ENCODE measurements at places on chromosomes 1 and 21. TPM values are rescaled to one million over a fixed set of nuclear protein-coding genes. Genes with fewer than 3 reads are reported as not detected.

GRCh38 chr21:35015435-35016024 lies 33.6 kb downstream of the RUNX1 start:
- no peak overlapping the region for H3K27ac ChIP-seq
- peaks cover 10% of the 10 kb centered on the region for H3K4me1 ChIP-seq
- H3K4me3 ChIP-seq: no peak overlapping the region
- H3K27me3 ChIP-seq: no peaks in the 10 kb centered on the region
- H3K36me3 ChIP-seq: no peaks in the 10 kb centered on the region
- no peak for DNase-seq

- H3K4me1 ChIP-seq: peaks cover 62% of the 10 kb centered on the region
- no peaks in the 10 kb centered on the region for H3K36me3 ChIP-seq
- H3K27ac ChIP-seq: peak overlapping the region; percentile 81
- no peaks in the 10 kb centered on the region for H3K27me3 ChIP-seq
- no peak overlapping the region for H3K4me3 ChIP-seq
These were observed 15.9 kb upstream of the EDN2 start for GRCh38 chr1:41500378-41500777.

GRCh38 chr1:202835548-202836072 lies 24.9 kb downstream of the PCAT6 start:
- no peaks in the 10 kb centered on the region for H3K36me3 ChIP-seq
- no peak overlapping the region for H3K27ac ChIP-seq
- DNase-seq: no peak
- no peak overlapping the region for H3K4me3 ChIP-seq

DNA sequence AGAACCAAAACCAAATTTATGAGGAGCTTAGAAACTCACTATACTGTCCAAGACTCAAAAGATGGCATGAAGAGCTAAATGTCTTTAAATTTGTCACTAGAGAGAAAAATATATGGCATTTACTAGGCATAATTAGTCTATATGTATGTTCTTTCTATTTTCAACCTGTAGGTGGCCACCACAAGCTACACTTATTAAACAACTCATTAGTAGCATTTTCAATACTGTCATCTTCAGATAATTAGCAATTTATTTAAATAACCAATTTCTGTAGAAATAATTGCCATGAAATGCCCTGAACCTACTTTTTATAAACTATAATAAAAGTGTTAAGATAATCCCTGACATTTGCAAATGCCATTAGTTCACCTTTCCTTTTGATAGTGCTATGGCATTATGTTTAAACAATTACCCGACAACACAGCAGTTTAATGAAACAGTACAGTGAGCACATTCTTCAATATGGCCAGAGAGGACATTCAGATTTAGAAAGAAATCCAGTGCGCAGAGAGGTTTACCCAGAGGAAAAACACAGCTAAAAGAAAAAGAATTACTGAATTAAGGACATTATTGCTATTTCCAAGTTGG lies 522.5 kb downstream of the PTBP2 start:
- peaks cover 2% of the 10 kb centered on the region for H3K36me3 ChIP-seq
- no peak overlapping the region for H3K4me3 ChIP-seq
- no peak overlapping the region for H3K27ac ChIP-seq

DNA sequence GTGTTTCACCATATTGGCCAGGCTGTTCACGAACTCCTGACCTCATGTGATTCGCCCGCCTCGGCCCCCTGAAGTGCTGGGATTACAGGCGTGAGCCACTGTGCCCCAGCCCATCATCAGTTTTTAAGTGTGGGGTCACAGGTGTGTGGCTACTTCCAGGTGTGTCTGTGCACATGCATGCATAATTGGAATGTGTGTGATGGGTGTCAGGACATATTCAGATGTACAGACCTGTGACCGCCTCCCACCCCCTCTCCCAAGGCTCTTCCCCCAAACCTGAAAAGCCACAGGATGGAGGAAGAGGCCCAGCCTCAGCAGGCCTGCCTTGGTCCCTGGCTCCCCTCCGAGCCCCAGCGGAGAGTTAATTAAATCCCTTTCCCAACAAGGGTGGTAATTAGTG lies 37.3 kb upstream of the CSF3R start:
- no peaks in the 10 kb centered on the region for H3K4me1 ChIP-seq
- H3K4me3 ChIP-seq: no peak overlapping the region
- no peak for DNase-seq
- no peak overlapping the region for H3K27ac ChIP-seq
- peaks cover 5% of the 10 kb centered on the region for H3K27me3 ChIP-seq

DNA sequence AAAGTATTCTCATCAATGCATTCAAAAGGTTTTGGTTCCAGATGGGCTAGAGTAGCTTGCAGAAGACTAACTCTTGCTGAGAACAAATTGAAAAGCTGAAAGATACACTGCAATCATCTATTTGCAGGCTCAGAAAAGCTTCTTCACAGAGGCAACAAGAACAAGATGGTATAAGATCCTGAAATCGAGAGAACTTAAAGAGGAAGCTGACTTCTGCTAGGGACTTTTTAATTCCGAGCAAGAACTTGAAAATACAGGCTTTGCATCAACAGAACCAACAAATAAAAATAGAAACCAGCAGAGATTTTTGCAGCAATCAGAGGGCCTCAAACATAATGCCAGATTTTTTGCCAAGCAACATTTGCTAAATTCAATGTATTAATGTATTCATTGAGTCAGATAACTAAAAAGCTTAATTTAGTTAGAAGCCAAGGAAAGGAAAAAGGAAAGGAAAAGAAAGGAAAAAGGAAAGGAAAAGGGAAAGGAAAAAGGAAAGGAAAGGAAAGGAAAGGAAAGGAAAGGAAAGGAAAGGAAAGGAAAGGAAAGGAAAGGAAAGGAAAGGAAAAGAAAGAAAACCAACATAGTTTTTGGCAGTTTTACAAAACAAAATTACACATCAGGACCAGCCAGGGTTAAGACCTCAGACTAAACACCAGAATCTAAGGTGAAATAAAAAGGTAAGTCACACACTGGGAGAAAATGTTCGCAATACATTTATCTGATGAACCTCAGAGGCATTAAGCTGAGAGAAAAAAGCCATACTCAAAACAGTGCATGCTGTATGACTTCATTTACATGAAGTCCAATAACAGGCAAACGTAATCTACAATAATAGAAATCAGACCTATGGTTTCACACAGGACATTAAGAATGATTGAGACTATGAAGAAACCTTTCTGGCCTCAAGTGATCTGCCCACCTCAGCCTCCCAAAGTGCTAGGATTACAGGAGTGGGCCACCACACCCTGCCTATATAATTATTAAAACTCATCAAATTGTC lies 42.6 kb downstream of the FAF1 start:
- H3K27me3 ChIP-seq: no peaks in the 10 kb centered on the region
- no peaks in the 10 kb centered on the region for H3K36me3 ChIP-seq
- peaks cover 13% of the 10 kb centered on the region for H3K4me1 ChIP-seq
- H3K27ac ChIP-seq: no peak overlapping the region

- no peak overlapping the region for H3K27ac ChIP-seq
- H3K4me1 ChIP-seq: no peaks in the 10 kb centered on the region
- H3K4me3 ChIP-seq: no peak overlapping the region
- DNase-seq: no peak
- no peaks in the 10 kb centered on the region for H3K36me3 ChIP-seq
These were observed 666.0 kb upstream of the PLXNA2 start for GRCh38 chr1:208910161-208910560.

- H3K27ac ChIP-seq: no peak overlapping the region
- H3K4me1 ChIP-seq: peaks cover 2% of the 10 kb centered on the region
- no peak for DNase-seq
- no peak overlapping the region for H3K4me3 ChIP-seq
- peaks cover 12% of the 10 kb centered on the region for H3K36me3 ChIP-seq
These were observed 102.3 kb downstream of the OSBPL9 start for GRCh38 chr1:51719146-51719545.

GRCh38 chr1:184533915-184534314 lies 147.1 kb downstream of the C1orf21 start:
- no peak overlapping the region for H3K4me3 ChIP-seq
- no peak overlapping the region for H3K27ac ChIP-seq
- peaks cover 5% of the 10 kb centered on the region for H3K36me3 ChIP-seq
- H3K27me3 ChIP-seq: no peaks in the 10 kb centered on the region
- no peak for DNase-seq
- peaks cover 3% of the 10 kb centered on the region for H3K4me1 ChIP-seq

DNA sequence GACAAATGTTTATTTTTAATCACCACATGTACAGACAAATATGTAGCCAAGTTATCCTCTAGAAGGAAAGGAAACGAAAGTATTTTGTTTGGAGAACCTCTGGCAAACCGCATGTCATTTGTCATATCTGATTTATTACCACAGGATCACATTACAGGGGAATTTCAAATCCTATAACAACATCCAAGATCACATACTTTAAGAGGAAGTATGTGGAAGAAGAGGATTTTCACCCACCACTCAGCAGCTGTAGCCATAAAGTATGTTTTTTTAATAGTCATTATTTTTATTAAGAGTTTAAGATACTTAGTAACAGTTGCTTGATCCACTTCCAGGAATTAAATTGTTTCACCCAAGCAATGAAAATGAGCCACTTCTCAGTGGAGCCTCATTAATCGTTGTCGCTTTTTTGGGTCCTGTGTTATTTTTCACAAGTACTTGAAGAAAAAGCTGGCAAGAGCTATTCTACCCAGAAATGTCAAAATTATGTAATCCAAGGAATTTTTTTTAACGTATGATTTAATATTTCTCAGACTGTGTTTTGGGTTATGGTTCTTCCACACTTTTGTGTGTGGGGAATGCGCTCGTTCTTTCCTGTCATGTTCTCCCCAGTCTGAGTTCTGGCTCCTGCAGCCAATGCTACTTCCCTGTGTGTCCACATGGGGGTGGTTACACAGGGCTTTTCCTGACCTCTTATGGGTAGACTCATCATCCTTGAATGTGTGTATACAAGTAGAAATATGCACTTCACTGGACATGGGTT lies 6.9 kb downstream of the SERTAD4 start:
- H3K4me3 ChIP-seq: peak overlapping the region; percentile 61
- peaks cover 87% of the 10 kb centered on the region for H3K4me1 ChIP-seq
- no peaks in the 10 kb centered on the region for H3K27me3 ChIP-seq
- no peak for DNase-seq
- H3K36me3 ChIP-seq: peaks cover 11% of the 10 kb centered on the region

DNA sequence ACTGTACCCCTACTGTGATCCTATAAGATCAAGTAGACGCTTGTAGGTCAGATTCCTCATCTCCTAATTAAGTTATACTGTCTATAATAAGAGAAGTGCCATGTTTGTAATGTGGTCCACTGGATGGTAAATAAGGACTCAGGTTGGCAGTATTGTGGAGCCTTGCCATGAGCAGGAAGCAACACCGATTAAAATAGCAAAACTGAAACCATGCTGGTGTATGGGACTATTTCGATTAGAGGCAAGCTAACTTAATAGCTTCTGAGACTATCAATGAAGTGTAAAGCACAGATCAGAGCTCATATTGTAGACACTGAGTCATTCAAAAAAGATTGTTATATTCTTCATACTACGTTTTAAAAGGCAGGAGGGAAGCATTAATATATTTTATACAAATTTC lies 348.8 kb downstream of the HHAT start:
- no peak overlapping the region for H3K27ac ChIP-seq
- no peaks in the 10 kb centered on the region for H3K4me1 ChIP-seq
- H3K4me3 ChIP-seq: no peak overlapping the region
- peaks cover 4% of the 10 kb centered on the region for H3K36me3 ChIP-seq
- DNase-seq: no peak
- no peaks in the 10 kb centered on the region for H3K27me3 ChIP-seq

DNA sequence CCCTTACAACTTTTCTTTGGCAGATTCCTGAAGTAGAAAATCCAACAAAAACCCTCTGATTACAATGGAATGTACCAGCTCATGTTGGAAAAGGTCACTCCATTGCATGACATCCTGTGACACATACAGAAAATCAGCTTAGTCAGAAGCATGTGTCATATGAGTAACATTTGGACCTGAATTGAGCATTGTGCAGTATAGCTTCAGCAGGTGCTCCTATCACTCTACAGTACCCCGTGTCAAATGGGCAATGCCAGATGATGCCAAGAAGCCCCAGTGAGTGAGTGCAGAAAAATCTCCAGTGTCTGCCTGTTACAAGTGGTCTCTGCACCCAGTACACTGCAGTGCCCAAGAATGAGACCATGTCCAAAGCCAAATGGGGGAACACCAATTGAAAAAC lies 129.7 kb upstream of the RUNX1 start:
- H3K4me1 ChIP-seq: no peaks in the 10 kb centered on the region
- no peak overlapping the region for H3K27ac ChIP-seq
- DNase-seq: no peak
- no peaks in the 10 kb centered on the region for H3K27me3 ChIP-seq

- H3K27me3 ChIP-seq: no peaks in the 10 kb centered on the region
- no peak for DNase-seq
- H3K4me3 ChIP-seq: no peak overlapping the region
- H3K36me3 ChIP-seq: no peaks in the 10 kb centered on the region
- peak overlapping the region; percentile 49 for H3K27ac ChIP-seq
These were observed 102.0 kb downstream of the NMNAT2 start for GRCh38 chr1:183315991-183316758.

DNA sequence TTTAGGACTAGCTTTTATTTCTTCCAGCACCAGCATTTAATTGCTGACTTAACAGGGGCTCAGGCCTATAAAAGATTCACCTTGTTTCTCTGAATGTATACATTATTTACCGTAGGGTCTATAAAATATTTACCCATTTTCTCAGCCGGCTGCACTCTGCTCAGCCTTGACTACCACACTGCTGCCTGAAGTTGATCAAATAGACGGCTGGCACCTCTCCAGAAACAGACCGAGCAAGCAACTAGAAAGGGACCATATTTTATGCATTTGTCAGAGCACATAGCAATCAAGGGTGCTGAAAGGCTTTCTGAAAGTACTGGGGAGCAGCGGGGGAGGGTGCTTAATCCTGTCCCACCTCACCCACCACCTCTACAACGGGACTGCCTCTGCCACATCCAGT lies 64.7 kb upstream of the FGGY start:
- no peak for DNase-seq
- H3K4me1 ChIP-seq: no peaks in the 10 kb centered on the region
- H3K27ac ChIP-seq: no peak overlapping the region
- H3K27me3 ChIP-seq: no peaks in the 10 kb centered on the region
- no peaks in the 10 kb centered on the region for H3K36me3 ChIP-seq

The DCST2 gene
- 0.36 TPM for total RNA-seq

The ATAD3C gene
- 1.4 TPM for total RNA-seq

The KCNH1 gene
- total RNA-seq: 6.0 TPM

The PHLDA3 gene
- 120 TPM for total RNA-seq

The NLRP3 gene
- total RNA-seq: 0.15 TPM
